CD4-positive, alpha-beta T cell treated with Interleukin-10 for 1 hour (primary cell): ENCODE measurements at places on chromosomes 12 and 14.

DNA sequence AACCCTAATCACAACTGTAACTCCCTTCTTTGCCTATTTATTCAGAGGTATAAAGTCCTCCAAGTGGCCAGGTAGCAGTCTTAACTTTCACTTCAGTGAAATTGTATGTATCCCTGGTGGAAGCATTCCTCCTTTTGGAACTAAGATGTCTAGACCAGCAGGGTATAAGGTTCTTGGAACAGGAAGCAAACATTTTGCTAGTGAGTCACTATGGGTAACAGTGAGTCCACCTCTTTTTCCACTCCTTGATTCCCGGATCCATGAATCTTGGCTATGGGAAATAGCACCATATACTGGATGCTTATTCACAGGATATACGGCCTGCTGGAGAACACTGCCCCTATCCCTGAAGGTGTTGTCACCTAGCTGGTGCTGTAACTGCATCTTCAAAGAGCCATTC lies 80.2 kb downstream of the KCNA5 start:
- no peak for DNase-seq

DNA sequence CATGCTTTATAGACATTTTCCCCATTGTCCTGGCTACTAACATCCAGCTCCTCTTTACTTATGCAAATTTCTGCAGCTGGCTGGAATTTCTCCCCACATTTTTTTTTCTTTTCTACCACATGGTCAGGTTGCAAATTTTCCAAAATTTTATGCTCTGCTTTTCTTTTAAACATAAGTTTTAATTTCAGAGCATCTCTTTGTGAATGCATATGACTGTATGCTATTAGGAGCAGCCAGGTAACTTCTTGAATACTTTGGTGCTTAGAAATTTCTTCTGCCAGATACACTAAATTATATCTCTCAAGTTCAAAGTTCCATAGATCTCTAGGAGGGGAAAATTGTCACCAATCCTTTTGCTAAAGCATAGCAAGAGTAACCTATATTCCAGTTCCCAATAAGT lies 365.9 kb downstream of the LRFN5 start:
- DNase-seq: no peak

- DNase-seq: no peak
These were observed 83.7 kb downstream of the TNFAIP2 start for GRCh38 chr14:103206836-103207387.

- no peak for DNase-seq
These were observed 4.6 kb downstream of the DTX1 start for GRCh38 chr12:113061061-113061694.
